Foreskin keratinocyte (primary cell): ENCODE measurements at places on chromosomes 3 and 15.

- DNase-seq = no peak
Measured at GRCh38 chr3:141410846-141411245, 42.5 kb downstream of the ZBTB38 start.

DNA sequence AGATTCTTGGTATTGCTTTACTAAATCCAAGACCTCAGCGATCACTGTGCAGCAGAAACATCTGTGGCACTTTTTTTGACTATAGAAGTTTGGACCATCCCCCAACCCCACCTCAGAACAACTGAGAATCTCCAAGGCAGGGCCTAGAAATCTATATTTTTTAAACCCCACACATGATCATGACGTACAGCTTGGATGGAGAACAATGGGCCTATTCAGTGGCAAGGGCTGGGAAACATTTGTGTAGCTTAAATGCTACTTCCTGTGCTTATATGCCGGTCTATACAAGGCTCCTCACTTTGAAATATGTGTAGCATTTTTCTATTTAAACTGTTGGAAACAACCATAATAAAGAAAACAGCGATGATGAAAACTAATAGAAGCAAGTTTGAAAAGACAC is 55.1 kb upstream of the SPRED1 start:
- no peak for DNase-seq

DNA sequence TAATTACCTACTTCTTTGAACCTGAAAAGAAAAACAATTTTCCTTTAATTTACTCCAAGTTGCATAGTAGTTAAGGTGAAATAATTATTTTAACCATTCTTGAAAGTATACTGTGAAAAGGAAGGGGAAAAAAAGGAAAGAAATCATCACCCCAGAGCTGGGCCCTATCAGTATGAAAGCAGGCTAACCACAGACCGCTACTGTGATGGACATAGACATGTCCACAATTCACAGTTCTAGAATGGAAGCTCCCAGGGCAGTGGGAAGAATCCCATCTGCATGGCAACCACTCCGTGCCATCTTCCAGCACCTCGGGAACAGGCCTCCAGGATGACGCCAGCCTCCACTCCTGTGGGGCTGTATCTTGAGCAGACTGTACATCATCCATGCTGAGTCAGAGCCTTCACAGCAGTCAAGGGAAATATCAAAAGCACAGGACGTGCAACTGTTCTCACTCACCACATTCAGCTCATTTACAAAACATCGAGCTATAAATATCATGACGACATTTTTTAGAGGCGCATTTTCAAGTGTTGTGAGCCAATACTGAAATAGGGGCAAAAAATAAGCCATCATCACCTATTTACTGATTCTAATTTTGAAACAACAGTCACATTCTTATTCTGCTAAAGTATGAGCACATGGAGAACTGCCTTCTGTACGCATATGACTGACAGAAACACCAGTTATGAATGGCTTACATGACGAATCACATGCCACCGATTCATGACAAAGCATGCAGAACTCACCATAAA is 119.7 kb downstream of the SNRK start:
- no peak for DNase-seq

DNA sequence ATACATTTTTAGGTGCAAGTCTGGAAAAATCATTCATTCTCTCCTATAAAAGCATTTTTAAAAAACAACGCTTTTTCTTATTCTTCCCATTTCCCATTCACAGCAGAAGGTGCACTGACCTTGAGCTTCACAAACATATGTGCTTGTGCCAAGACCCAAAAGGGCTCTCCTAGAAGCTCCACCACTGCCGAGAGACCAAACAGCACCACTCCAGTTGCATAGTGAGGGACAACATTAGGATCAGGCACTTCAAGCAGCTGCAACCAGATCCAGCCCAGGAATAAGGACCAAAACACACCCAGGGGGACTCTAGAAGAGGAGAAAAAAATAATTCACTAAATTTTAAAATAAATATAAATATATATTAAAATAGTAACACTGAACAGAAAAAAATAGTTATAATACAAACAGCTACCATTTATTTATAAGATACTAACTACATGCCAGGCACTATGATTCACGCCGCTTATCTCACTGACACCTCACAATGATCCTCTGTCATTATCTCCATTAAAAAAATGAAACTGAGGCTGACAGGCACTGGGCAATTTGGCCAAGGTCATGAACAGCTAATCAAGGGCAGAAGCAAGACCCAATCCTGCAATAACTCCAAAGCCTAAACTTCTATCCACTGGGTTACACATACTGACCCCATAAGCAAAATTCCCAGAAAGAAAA is 7.8 kb downstream of the RFT1 start:
- DNase-seq = no peak

DNA sequence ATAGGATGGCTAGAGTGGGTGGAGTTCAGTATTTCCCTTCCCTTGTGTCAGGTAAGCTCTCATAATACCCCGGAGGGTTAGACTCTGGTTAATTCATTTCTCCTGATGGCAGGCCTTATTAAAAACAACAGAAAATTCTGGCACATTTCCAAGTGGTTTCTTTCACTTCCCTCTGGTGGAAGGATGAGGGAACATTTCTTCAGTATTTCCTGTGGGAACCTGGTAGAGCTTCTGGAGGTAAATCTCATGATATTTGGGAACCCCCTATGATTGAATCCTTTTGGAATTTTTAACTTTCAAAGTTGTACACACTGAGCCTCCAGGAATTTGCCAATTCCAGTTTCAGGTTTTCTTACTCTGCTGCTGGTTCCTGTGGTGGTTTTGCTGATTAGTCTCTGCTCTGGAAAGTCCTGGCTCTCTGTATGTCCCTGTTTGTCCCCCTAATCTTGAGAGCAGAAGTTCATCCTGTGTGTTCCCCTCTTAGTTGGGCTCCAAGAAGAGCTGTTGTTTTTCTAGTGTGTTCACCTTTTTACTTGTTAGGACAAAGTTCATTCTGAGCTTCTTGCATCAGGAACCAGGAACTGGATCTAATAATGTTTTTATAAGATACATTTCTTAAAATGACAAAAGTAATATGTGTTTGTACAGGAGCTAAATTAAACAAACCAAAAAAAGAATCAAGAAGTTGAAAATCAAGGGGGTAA is 12.1 kb downstream of the CHRNA7 start:
- DNase-seq = peak; percentile 70

DNA sequence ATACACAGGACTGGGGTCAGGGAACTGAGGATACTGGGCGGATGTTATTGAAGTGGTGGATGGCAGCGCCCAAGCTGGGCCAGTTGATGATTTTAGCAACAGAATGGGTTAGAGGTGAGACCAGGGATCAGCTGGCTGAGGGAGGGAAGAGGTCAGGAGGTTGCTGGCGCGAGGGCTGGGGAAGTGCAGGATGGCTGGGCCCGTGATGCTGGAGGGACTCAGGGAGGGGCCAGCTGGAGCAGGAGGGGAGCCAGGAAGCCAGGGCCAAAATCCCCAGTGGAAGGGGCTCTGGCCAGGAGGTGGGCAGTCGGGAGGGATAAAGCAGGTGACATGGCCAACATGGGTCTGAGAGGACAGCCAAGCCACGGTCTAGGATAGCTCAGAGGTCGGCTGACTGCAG is 178.0 kb downstream of the NSMCE3 start:
- no peak for DNase-seq

DNA sequence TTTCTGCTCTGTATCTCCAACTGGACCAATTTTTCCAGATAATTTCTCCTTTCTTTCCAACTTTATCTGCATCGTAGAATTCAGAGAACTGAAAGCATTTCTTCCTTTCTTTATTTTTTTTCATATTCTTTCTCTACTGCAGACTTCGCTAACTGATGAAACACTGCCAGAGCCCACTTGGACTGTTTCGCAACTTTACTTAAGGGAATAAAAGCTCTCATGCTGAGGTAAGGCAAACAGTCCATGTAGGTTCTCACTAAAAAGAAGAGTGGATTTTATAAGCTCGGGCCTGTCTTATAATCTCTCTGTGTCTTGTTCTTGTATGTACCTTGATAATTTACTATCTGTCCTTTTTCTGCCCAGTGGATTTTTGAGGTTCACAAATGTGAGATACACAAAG is 163.5 kb downstream of the CNTN4 start:
- DNase-seq = no peak

DNA sequence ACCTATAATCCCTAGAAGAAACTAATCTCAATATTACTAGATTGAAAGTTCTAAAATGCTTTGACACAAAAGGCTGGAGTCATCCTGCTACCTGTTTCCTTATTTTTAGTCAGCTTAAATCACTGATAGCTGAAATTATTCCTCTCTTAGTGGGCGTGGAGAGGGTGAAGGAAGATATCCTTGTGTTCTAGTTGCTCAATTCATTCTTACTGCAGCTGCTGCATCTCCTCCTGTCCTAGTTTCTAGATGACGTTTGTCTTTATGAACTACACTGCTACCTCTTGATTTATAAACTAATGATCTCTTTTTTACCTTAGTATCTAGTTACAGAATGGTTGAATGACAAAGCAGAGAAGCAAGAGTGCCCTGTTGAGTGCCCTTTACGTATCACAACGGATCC is 50.7 kb downstream of the SETD5 start:
- no peak for DNase-seq

DNA sequence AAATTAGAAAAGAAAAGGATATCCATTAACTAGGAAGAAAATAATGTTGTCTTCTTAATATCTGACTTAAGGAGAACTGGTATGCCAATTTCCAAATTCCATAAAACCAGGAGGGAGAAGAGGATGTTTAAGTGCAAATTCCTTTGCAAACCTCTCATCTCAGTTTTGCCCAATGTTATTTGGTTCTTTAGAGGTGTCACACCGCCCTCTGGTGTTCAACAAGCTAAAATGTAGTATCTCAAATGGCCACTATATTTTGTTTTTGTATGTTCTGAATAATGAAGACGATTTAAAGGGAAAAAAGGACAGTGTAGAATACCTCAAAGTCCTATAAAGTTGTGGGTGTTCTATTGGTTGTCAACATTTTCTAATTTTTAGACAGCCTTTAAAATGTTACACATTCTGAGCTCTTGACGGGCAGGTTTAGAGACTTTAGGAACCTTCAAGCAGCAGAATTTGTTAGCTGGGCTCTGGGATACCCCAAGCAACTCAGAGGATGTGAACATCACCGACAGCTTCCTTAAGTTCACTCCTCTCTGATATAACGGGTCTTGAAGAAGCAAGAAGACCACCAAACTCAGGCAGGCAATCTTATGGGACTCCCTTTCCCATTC is 458.3 kb downstream of the MFSD1 start:
- DNase-seq = peak; percentile 48

DNA sequence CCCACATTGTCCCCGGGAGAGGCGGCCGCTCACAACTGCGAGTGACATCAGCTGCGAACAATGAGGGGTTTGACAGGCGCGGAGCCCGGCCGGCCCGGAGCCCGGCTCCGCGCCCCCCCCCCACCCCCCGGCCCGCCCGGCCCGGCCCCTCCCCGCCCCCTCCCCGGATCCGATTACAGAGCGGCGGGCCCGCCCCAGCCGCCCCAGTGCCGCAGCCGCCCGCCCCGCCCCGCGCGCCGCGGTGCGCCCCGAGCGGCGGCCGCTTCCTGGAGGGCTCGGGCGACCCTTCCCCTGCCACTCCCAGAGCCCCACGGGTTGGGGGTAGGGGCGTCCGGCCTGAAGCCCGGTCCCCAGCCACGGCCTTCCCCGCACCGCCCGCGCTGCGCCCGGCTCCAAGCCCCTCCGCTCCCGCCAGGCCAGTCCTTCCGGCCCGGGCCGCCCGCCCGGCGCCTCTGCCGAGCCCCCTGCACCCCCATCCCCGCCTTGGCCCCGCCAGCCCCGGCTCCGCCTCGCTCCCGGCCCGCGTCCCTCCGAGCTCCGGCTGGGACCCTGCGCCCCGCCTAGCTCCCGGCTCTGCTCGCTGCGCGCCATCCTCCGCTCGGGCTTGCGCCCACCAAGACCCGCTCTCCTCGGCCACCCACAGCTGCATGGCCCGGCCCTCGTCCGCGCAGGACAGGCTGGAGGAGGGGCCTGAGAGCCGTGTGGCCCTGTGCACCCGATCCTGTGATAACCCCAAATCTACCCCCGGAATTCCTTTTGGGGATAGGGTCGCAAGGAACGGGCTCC is at the start of gene PCBP4:
TSS of gene PCBP4 (minus strand) at position 71 of the 786 bp plus-strand sequence. CDS start 6,214 bp downstream, outside the sequence.
- no peak for DNase-seq

DNA sequence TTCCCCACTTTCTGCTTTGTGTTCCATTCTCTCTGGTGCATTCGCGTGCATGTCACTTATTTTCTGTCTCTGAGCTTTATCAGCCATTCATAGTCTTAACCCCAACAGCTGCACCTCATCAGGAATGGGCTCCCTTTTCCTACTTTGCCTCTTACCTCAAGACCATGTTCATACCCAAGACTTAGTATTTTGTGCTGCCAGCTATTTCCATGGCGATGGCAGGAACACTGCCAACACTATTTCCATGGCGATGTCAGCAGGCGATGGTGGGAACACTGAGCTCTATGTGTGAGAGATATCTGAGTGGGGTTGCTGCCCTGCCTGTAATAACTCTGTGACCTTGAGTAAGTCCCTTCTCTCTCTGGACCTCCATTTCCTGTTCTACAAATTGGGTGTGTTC is 5.5 kb downstream of the ZNF35 start:
- DNase-seq = no peak
